Cardiac fibroblast (primary cell): ENCODE measurements at places on chromosomes 1 and 21.
A peak's percentile ranks its signal among the peaks of the same experiment; 100 is the strongest.

- DNase-seq, result no peak
These were observed 23.8 kb downstream of the FH start for GRCh38 chr1:241495741-241496140.

- no peak for DNase-seq
These were observed 191.8 kb upstream of the DPYD start for GRCh38 chr1:98112626-98113025.

- no peak for DNase-seq
These were observed 191.6 kb downstream of the PTPRC start for GRCh38 chr1:198830412-198830811.

DNA sequence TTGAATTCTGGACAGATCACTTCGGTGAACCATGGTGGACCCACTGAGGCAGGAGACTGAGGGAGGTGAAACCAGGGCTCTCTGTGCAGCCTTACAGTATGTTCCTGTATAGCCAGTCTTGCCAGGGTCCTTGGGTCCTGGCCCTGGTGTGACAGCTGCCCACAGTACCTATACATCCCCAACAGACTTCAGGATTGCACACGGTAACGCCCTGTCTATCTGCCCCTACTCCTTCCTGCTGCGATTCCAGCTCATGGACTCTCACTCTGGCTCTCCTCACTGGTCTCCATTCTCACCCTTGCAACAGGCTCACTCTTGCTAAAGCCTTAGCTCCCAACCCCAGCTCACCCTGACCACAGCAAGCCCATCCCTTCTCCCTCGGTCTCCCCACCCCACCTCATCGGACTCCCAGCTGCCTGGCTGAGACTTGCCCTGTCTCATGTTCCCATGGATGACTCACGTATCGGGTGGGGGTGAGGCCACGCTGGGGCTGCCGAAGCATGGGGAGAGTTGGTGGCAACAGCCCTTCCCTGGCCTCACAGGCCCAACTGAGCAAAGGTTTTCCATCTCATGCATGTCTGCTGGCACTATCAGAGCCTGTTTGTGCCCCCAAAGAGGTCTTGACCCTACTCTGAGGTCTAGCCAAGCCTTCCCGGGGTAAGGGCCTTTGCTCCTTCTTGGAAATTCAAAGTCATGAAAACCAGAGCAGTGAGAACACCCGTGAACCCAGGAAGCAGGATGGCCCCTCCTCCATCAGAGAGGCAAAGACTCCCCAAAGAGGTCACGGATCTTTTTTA, 7.1 kb downstream of the PHLDA3 start:
- DNase-seq, result peak; percentile 99

DNA sequence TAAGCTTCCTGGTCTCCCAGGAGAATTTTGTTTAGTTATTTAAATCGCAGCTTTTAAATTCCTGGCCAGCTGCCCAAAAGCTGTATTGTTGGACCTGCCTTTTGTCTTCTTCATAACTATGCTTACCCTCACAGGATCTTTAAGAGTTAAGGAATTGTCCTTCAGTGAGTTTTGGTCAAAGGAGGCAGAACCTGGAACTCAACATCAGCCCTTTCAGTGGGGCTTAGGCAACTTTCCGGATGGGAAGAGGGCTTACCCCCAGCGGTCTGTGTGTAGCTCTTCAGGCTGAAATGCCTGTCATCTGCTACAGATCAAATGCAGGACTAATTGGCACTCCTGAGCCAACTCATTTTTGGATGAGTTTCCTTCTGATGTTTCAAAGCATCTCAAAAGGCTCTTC, 402.6 kb downstream of the SIPA1L2 start:
- peak; percentile 4 for DNase-seq

DNA sequence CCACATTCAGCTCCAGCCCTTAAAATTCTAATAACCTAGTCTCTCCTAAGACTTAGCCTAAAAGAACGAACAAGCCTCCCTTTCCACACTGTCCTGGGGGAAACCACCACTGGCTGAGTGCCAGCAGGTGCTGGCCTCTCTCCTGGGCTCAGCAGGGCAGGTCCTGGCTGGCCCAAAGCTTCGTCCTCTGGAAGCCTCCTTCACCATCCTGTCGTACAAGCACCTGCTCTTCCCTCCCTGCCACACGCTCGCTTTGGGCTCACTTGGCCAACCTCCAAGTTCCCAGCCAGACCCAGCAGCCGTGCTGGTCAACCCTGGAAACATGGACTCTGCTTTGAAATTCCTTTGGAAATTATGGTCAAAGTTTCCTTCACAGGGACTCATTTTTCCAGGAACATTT, 58.2 kb upstream of the SLC25A33 start:
- DNase-seq, result no peak

GRCh38 chr1:9805006-9805508, 18.7 kb downstream of the CLSTN1 start:
- DNase-seq, result no peak

- no peak for DNase-seq
These were observed 1.0 kb downstream of the C1orf115 start for GRCh38 chr1:220691053-220691684.

DNA sequence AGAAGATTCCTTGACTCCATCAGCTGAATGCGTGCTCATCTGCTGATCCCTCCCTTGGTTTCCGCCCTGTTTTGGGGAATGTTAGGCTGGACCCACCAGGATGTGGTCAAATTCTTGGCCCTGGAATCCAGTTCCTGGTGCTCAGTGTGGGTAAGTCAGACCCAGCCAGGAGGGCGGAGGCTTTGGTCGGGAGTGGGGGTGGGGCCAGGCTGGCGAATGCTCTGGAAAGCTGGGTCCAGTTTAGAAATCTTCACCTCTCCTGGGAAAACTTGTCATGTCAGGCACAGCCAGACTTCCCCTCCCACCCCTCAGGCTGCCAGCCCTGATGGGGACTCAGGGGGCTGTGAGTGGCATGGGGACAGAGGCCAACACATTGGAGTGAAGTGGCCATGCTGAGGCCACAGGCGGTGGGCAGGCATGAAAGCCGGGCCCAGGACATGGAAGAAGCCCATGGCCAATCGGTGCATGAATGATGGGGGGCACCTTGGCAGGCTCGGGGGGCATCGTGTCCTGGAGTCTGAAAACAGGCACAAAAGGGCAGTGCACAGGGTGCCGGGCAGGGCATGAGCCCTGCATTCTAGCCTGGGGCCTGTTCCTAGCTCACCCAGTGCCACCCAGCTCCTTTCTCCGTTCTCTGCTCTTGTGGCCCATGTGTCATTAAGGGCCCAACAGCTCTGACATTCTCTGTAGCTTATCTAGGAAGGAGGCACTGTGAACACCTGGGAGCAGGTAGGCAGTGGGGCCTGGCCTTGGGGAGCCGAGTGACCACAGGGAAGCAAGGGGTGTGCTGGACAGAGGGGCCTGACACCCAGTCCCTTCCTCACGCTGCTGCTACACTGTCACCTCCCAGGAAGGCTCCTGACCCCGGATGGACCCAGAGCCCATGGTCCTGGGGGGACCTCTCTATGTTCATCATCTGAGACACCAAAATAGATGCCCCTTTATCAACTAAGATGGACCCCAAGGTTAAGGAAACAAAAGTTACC, 14.6 kb upstream of the PADI1 start:
- DNase-seq, result peak; percentile 94

- no peak for DNase-seq
These were observed 182.0 kb upstream of the SGIP1 start for GRCh38 chr1:66351913-66352312.

- DNase-seq, result no peak
These were observed 17.1 kb upstream of the IVNS1ABP start for GRCh38 chr1:185334182-185334581.

- no peak for DNase-seq
These were observed 134.7 kb upstream of the KCNJ15 start for GRCh38 chr21:38121888-38122720.

- no peak for DNase-seq
These were observed 13.8 kb downstream of the UBASH3A start for GRCh38 chr21:42417533-42417932.

DNA sequence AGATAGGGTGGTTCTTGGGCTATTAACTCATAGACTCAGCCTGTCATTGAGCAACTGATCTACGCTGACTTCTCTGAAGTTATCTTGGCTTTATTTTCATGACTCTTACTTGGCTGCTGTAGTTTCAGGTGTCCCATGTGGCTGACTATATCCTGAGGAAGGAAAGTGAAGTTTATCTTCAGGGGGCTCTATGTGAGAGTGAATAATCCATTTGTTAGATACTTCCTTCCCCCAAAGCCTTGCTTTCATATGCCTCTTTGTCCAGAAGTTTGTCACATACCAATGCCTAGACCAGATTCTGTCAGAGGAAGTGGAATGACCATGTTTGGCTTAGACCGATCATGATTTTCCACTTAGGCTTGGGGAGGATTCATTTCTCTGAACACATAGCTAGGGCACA, 27.9 kb upstream of the C1orf87 start:
- no peak for DNase-seq

DNA sequence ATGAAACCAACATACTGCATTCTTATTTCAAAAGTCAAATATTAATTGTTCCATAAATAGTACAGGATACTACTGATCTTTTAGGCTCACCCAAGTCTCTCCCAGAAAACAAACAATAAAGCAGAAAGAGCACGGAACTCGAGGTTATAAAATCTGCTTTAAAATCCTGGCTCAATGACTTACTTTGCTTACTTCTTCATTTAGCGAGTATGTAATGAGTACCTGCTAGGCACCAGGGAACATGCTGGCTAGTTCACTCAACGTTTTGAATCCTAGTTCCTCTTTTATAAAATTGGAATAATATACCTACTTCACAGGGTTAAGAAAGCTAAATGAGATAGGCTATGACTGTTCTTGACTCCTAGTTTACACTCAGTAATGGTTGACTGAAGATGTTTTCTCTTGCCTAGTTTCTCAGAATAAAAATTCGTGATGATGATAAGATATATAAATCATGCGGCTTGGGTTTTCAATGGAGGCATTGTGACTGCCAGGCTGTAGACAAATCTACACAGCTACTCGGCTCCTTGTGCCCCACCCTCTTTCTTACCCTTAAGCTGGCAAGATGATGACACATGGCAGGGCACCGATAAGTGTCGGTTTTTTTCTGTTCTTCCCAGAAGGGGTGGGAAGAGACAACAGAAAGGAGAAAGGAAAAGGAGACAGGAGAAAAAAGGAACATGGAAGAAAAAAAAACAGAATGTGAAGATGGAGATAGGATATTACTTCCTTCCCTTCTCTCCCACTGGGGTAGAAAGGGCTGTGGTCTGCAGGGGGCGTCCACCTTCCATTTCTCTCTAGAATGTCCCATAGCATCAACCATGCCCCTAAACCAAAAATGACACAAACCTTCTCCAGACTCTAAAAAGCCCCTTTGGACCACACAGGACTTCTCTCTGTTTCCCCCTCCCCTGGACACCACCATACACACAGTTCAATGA, 507.1 kb downstream of the SMYD3 start:
- DNase-seq, result no peak

GRCh38 chr1:89487972-89488371, 36.7 kb upstream of the LRRC8B start:
- no peak for DNase-seq

GRCh38 chr1:193940176-193940575, 753.8 kb upstream of the B3GALT2 start:
- DNase-seq, result no peak

- no peak for DNase-seq
These were observed at the start of the genes LEPR and LEPROT for GRCh38 chr1:65420590-65421350. LEPR (plus strand) TSS chr1:65420668; CDS start chr1:65565566, 144,898 bp downstream. LEPROT (plus strand) TSS chr1:65420668; CDS start chr1:65420725, 57 bp downstream.

- DNase-seq, result peak; percentile 21
These were observed 6.0 kb downstream of the PEA15 start for GRCh38 chr1:160211046-160211790.

GRCh38 chr1:17687145-17687544, 68.0 kb upstream of the ACTL8 start:
- peak; percentile 17 for DNase-seq

DNA sequence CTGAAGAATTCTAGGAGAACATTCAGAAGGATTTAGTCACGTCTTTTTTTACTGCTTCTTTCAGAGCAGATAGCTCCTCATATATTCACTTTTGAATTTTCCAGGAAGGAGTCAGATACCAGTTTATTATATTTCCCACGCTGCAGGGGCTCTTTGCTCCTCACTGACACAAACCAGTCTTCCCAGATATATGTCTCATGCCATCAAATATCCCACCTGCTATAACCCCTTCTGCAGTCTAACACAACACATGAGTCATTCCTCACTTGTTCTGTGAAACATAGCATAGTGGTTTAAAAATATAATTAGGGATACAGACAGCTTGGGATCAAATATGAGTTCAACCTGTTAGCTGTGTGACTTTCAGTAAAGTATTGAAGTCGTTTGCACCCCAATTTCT, 251.7 kb upstream of the DPYD start:
- DNase-seq, result no peak

DNA sequence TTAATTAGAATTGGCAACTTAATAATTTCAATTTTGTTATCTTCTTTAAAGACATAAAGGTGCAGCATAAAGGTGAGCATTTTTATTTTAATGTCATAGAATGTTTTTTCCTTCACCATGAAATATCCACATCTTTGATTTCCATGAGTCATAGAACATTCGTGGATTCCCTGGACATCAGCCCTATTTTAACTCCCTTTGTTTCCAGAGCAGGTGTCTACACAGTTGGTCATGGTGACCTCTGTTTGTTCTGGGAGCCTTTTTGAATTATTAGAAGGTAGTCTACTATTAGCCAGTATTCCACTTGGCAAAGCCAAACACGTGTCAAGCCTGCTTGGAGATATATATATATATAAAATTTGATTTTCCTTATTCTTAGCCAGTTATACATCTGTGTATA, 572.9 kb downstream of the LTN1 start:
- DNase-seq, result no peak

GRCh38 chr1:119721896-119722295, 10.2 kb downstream of the PHGDH start:
- no peak for DNase-seq

- DNase-seq, result no peak
These were observed 33.5 kb upstream of the SSBP3 start for GRCh38 chr1:54439550-54440223.

DNA sequence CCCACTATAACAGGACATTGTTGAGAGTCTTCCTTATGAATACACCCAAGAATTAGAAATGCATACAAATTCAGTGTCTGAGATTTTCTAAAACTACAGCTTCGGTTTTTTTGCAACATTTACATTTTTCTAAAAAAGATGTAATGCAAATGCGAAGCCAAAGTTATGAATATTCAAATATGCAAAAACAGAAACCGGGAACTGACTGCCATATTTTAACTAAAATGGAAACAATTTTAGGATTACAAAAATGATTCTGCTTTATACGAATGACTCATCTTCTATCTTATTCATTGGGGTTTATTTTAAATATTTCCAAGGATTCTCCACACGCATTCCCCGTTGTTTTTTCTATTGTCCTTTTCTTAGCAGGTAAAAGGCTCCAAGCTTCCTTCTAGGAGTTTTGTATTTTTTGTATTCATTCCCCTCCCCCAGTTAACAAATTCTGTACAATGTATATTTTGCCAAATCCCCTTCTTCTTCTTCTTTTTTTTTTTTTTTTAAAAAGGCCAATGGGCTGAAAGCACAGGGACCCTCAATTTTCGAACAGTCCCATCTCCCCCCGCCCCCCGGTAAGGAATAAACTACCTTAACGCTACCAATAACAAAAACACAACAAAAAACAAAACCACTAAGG, 1.0 kb downstream of the ARPC5 start:
- DNase-seq, result no peak

GRCh38 chr21:29475329-29475728, 176.6 kb downstream of the BACH1 start:
- DNase-seq, result no peak

- no peak for DNase-seq
These were observed 697.9 kb downstream of the USP25 start for GRCh38 chr21:16427587-16428087.

- no peak for DNase-seq
These were observed 429.0 kb downstream of the LMO4 start for GRCh38 chr1:87757676-87758075.
